Activated CD4-positive, CD25-positive, alpha-beta regulatory T cell (primary cell): ENCODE measurements at places on chromosomes 4 and X.

DNA sequence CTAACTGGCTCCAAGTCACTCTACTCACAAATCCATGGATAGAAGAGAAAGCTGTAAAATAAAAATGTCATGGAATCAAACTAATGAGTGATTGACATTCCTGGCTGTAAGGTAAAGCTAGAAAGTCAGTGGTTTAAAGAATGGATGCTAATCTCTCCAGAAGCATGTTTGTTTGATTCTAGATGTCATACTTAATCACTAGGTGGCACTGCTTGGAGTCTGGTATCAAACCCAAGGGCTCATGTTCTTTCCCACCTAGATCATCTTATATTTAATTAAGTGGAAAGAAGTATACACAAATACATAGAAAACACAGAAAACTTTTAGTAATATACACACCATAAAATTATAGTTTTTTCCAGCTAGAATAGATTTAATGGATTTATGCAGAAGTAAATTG is 2666.6 kb downstream of the PCDH7 start:
- DNase-seq = no peak

GRCh38 chr4:23061431-23061830 is 368.7 kb downstream of the GBA3 start:
- no peak for DNase-seq

GRCh38 chrX:134000260-134001245 is 15.2 kb upstream of the GPC3 start:
- no peak for DNase-seq

GRCh38 chr4:874971-875817 is 49.3 kb upstream of the CPLX1 start:
- DNase-seq = no peak

DNA sequence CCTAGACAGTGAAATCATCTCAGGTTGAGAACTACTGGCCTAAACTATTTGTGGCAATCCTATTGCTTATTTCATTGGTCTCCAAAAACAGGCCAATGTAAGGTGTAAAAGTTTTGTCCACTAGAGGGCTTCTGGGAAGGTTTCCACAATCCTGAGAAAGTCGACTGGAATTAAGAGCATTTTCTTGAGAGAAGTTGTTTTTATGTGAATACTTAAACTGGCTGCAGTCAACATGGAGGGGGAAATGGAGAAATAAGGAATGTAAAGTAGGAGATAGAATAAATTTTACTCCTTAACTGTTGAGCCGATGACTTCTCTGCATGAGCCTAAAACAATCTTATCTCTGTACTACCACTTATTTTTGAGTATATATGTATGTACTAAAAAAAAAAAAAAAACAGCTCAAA is 11.0 kb upstream of the EIF4E start:
- DNase-seq = no peak

DNA sequence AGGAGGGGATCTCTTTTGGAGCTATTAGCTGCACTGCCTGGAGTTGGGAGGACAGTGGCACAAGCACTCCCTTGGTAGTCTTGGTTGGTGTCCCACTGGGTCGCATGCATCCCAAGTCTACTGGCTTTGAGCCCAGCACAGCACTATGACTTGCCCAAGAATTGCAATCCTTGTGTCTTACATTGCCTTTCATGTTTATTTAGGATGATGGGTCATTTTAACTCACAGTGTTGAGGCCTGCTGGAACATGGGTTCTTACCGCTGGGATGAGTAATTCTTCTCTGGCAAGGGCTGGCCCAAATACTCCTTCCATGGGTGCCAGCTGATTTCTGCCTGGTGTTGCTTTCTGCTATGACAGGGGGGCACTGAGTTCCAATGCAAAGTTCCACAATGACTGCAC is 185.5 kb downstream of the TEX13C start:
- no peak for DNase-seq

GRCh38 chr4:155060419-155060818 is 148.0 kb upstream of the NPY2R start:
- DNase-seq = no peak

GRCh38 chrX:131958724-131959123 is 64.4 kb upstream of the STK26 start:
- DNase-seq = no peak

DNA sequence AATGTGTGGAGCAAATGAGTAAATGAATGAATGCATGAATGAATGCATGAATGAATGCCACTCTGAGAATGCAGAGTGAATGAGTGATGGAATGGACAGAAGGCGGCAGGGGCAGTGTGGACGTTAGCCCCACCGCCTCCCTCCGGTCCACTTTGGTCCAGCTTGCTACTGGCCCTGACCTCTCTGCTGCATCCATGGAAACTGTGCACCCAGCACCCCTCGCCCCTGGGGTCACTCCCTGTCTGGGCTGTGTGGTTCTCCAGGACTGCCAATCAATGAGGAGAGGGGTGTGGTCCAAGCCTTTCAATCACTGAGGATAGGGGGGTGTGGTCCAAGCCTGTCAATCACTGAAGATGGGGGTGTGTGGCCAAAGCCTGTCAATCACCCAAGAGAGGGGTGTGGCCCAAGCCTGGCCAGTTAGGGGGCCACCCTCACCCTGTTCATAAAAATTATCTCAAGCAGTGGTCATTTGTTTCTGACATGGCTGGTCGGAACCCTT is 39.2 kb upstream of the ASMTL start:
- DNase-seq = no peak

GRCh38 chr4:155696726-155697125 is 30.1 kb downstream of the GUCY1A1 start:
- no peak for DNase-seq

DNA sequence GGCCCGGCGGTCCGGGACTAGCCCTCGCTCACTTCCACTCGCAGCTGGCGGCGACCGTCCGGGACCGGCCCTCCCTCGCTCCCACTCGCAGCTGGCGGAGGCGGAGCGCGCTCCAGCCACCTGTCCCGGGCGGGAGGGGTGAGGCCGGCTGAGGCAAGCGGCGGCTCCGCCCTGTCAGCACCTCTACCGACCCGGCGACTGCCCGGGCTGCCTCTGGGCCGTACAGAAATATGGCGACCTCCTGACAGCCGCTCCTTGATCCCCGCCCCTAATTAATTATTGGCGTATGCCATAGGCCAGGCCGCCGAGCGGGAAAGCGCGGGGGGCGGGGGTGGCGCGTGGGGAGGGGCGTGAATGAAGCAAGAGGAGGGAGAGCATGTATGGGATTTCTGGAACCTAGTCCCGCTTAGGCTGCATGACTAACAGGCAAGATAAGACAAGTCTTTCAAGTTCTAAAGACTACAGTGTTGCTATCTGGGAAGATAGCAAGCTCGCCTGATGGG is at the start of gene MORC4:
Gene MORC4 (minus strand): TSS at position 200 of the 503 bp plus-strand sequence. CDS start 243 bp downstream, outside the sequence.
- DNase-seq = peak; percentile 5

DNA sequence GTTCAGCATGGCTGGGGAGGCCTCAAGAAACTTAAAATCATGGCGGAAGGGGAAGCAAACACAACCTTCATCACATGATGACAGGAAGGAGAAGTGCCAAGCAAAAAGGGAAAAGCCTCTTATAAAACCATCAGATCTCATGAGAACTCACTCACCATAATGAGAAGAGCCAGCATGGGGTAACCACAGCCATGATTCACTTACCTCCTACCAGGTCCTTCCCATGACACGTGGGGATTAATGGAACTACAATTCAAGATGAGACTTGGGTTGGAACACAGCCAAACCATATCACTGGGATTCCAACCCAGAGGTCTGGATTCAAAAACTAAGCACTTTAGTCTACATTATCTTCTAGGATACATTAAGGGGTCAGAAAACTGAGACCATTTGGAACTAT is 609.6 kb upstream of the SPANXN1 start:
- DNase-seq = no peak

DNA sequence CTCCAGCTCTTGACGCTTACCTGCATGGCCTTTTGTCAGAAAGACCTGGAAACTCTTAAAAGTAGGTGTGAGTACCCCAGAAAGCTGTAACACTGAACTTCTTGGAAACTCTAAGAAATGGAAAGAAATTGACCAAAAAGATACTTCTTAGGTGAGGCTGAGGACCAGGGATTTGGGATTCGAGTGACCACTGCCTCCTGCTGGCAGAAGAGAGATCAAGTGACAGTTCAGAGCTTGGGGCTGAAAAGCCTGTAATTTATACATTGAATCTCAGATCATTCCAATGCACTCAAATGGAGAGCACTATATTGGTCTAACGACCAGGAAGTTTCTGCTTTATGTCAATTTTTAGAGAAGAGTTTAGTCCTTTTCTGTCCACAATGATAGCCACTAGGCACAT is 204.6 kb downstream of the PDGFRA start:
- DNase-seq = no peak

GRCh38 chr4:70110917-70111316 is 43.1 kb upstream of the PRR27 start:
- no peak for DNase-seq

DNA sequence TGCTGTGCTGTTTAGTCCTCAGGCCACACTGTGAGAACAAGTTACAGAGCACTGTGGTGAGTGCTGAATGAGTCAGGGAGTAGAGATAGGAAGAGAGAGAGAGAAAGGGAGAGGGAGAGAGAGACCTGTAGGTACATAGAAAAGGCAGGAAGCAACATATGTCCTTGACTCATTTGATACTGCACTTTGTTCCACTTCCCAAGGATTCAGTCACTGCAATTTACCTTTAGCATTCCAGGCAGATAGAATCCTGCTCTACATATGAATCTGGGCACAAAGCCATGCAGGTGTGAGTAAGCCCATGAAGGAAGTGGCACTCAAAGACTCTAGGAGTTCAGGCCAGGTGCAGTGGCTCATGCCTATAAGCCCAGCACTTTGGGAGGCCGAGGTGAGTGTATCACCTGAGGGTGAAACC is 1.0 kb upstream of the DAPP1 start:
- DNase-seq = no peak

DNA sequence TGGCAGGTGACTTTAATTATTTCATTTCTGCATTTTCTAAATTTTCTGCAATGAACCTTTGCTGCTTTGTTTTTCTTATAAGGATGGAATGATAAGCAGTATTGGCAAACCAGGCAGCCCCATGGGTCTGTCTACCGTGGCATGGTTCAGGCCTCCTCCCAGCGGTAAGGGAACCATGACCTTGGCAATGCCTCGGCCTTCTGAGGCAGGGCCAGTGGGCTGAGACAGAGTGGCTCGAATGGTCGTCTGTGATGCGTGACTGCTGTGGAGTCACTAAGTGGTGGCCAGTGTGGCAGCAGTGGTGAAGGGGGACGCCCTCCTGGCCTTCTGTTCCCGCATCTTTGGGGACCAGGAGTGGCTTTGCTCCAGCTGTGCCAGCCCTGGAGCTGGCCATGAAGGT is 43.6 kb upstream of the GRPEL1 start:
- DNase-seq = no peak
